Activated CD4-positive, CD25-positive, alpha-beta regulatory T cell (primary cell): ENCODE measurements at places on chromosomes 11 and 22.

- no peak for DNase-seq
Measured at GRCh38 chr11:85602526-85603213, 24.5 kb downstream of the DLG2 start.

GRCh38 chr11:106714199-106714598 is 304.1 kb downstream of the GUCY1A2 start:
- no peak for DNase-seq

DNA sequence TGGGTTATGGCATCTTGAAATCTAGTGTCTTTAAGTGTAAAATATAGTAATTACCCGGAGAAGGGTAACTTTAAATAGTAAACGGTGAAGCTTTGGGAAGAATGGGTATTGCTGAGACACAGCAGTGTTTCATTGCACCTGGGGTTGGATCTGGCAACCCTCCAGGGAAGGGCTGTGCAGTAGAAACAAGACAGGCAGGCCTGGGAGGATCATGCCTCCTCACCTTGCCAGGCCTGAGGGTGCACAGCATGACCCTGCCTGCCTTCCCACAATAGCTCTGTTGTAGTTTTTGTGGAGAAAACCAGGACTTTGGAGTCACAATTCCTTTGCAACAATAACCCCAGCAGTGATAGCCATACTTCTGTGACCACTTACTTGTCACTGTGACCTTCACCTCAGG is 64.6 kb upstream of the ADSL start:
- DNase-seq = no peak

DNA sequence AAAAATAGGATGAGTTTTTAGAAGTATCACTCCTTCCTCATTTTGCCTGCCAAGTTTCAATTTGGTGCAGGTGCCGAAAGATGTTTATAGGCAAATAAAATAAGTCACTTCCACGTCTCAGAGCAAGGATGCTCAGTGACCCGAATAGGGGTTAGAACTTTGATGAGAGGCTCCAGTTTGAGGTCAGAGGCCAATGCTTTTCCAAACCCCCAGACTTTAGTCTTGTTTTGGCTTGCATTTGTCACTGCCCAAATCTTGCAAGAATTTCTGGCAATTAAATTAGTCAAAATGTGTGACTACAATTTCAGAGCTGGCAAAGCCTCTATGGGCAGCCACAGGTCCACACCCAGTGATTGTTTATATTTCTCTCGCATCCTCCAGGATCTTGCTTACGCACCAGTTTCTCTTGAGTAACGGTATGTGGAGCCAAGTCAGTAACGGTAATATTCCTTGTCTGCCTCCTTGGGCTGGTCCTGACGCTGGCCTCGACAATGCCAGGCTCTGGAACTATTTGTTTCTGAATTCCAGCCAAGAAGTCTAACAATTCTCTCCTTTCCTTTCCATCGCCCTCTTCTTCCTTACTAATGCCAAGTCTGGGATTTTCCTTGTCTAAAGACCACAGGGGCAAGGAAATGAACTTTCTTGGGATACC is 9.9 kb upstream of the NUP160 start:
- DNase-seq = no peak

GRCh38 chr11:126113012-126113411 is 50.3 kb upstream of the CDON start:
- no peak for DNase-seq

GRCh38 chr11:34216706-34217105 is 111.3 kb downstream of the NAT10 start:
- no peak for DNase-seq

DNA sequence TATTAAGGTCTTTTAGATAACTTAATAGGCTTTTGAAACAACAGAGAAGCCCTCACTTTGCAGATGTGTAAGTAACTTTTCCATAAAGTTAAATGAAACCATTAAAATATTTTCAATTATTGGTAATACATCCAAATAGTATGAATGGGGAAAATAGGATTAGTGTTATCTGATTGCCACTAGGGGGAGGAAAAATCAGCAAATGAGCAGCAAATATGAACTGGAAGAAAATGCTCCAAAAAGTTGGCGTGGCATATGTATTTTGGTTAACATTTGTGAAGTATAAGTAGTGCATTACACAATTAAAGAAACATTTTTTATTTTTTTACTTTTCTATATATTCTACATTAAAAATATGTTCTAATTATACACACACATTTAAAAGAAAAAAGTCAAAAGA is 259.8 kb upstream of the ANO5 start:
- no peak for DNase-seq

DNA sequence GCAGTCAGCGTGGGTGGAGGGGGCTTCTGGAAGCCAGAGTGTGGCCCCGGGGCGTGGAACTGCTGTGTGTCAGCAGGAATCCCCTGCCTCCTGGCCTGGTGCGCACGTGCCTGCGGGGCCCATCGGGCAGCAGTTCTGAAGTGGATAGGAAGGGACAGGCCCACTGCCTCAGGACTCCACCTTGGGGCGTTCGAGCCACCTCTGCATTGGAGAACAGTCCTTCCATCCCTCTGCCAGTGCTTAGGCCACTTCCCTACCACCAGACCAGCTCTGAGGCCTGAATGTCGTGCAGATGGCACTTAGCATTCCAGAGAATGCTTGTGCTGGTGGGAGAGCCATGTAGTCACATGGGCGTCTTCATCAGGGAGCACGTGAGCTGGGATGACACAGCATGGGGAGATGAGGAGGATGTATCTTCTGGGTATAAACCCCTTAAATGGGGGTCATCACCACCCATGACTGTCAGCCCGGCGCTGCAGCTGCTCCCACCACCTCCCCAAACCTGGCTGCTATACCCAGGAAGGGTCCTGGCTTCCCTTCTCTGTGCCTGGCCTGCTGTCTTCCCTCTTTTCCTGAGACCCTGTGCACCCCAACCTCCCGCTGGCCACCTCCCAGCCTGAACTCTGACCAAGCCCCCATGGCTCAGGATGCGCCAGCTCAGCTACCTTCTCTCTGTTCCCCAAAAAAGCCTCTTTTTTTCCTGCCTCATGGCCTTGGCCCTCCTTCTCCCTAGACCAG is 9.7 kb downstream of the INCENP start:
- DNase-seq = no peak

GRCh38 chr11:2701898-2702434 is 2.2 kb upstream of the KCNQ1OT1 start:
- no peak for DNase-seq

- DNase-seq = peak; percentile 69
Measured at GRCh38 chr11:44094260-44094868, 1.1 kb upstream of the EXT2 start.

DNA sequence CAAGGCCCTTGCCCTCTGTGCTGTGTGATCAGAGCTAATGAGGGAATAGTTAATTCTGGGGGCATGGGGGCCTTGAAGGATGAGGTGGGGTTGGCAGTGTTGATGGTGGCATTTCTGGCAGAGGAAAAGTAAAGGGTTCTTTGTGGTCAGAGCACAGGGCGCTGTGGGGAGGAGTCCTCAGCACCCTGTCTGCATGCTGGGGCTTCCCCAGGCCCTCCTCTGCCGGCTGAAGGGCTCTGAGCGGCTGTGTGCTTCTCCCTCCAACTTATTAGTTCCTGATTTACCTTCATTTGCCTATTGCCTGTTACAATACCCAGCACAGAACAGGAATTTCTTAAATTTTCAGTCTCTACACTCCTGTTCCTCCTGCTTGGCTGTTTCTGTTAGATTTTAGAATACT is 122.8 kb downstream of the HIPK3 start:
- no peak for DNase-seq

GRCh38 chr11:31340903-31341572 is 28.5 kb downstream of the DCDC1 start:
- no peak for DNase-seq

- DNase-seq = peak; percentile 89
Measured at GRCh38 chr11:71453037-71453917, at the start of gene NADSYN1. TSS of gene NADSYN1 (plus strand) at chr11:71453203. CDS start at chr11:71453297, 94 bp downstream.

- DNase-seq = no peak
Measured at GRCh38 chr22:25997886-25998775, 171.1 kb upstream of the SEZ6L start.

GRCh38 chr22:27123880-27124279 is 466.5 kb downstream of the MIAT start:
- no peak for DNase-seq

- no peak for DNase-seq
Measured at GRCh38 chr22:28279888-28280287, 360.8 kb upstream of the PITPNB start.

DNA sequence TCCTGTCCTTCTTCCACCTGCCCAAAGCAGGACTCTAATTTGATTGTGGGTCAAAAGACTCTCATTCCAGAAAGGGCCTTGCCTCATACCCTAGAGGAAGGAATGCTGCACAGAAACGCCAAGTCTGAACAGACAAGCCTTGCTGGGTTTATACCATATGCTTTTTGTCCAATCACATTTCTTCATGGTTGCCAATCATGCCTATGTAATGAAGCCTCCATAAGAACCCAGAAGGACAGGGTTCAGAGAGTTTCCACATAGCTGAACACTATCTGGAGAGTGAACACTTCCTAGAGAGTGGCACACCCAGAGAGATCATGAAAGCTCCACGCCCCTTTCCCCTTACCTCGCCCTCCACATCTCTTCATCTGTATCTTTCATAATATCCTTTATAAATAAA is 4.8 kb upstream of the SAA2 start:
- no peak for DNase-seq

- peak; percentile 41 for DNase-seq
Measured at GRCh38 chr22:24156141-24156912, 25.0 kb upstream of the SUSD2 start.

GRCh38 chr22:43890901-43891331 is 897 bp downstream of the PNPLA5 start:
- DNase-seq = no peak

DNA sequence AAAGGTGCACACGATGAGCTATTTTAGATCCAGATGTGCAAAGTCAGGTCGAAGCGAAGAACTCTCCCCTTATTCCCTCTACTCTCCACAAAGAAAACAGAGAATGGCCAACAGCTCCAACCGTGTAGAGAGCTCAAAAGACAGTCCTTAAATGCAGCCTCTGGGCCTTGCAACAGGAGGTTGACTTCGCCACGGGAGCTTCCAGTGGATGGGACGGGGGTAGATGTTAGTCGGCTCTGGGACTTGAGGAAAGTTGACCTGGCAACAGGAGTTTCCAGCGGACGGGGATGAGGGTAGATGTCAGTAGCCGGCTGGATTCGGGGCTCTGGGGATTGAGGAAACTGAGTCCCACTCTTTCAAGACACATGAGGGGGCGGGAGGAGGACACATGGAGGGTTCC is 450.4 kb downstream of the BRD1 start:
- no peak for DNase-seq

GRCh38 chr22:49992921-49993648 is 19.5 kb downstream of the IL17REL start:
- peak; percentile 37 for DNase-seq

DNA sequence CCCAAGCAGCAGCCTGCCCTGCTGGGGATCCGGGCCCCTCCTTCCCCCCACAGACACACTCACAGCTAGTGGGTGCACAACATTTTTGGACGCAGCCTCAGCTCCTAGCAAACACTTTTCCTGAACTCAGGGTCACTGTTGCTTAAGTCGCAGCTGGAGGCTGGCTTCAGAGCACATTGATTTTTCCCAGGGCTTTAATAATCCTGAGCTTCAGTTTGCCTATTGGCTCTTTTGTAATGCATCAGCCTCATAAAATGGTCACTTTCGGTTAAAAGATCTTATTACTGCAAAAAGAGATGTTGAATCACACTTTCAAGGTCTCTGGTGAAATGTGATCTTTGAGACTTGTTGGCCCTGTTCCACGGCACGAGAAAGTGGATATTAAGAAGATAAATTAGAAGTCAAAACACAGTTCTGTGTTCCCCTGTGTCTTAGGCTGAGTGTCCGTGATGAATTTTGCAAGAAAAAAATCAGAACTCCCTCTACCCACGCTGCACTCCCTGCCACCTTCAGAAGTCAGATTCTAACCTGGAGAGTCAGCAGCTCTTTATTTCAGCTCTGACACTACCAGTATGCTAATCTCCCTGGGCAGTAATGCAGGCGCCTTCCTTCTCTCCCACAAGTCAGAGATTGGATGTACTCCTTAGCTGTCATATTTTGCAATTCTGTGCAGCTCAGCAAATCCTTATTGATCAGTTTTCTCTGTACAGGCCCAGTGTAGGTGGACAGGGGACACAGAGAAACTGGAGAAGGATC is 158.2 kb upstream of the E2F8 start:
- DNase-seq = no peak

GRCh38 chr11:46686886-46687795 is 13.3 kb downstream of the ARHGAP1 start:
- no peak for DNase-seq

DNA sequence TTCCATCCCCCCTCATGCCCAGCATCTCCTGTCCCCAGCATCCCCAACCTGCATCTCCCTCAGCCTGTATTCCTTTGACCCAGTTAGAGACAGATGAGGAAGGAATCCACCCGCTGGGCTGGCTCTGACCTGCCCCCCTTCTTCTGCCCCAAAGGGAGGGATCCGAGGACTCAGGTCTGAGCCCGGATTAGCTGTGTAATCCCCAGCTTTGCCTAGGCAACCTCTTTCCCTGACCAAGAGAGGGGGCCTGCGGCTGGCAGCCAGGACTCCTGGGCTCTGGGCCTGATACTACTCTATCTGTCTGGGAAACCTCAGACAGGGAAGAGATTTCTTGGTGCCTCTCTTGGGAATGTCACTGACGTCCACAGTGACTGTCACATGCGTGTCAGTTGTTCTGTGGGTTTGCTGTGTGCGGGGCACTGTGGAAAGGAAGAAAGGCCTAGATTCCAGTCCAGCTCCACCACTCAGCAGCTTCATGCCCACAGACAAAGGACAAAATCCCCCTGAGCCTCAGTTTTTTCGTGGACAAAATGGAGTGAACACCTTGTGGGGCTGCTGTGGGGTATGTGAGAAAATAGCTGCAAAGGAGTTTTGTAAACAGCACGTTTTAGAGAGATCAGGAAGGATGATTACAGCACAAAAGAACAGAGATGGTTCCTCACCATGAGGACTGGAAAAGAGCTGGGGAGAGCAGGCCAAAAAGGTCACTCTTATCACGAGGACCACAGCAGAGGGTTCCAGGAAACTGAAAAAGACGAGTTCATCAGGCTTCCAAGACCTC is 1.3 kb upstream of the NDUFV1 start:
- no peak for DNase-seq

GRCh38 chr11:6526411-6527135 is 29.5 kb downstream of the DNHD1 start:
- no peak for DNase-seq

DNA sequence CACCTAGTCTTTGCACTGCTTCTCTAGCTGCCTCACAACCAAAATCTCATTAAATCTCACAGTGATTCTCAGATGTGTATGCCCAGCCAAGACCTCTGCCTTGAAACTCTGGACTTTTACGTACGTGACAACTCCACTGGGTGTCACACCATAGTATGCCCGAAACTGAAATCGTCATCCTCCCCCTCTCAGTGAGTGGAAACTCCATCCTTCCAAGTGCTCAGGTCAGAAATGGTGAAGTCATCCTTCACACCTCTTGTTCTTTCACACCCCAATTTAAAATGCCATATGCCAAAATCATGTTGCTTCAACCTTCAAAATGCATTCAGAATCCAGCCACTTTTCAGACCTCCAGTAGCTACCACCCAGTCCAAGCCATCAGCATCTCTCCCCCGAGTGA is 42.5 kb downstream of the SFI1 start:
- no peak for DNase-seq

GRCh38 chr11:105610871-105611571 is 1.1 kb downstream of the GRIA4 start:
- DNase-seq = no peak
